Activated T-cell treated with anti-CD3 and anti-CD28 coated beads for 4 hours (primary cell): ENCODE measurements at places on chromosomes 11 and 22.
A peak's percentile ranks its signal among the peaks of the same experiment; 100 is the strongest.

- DNase-seq, result no peak
These were observed 447.5 kb upstream of the KIRREL3 start for GRCh38 chr11:127448101-127448500.

- DNase-seq, result no peak
These were observed 11.9 kb upstream of the CSF2RB start for GRCh38 chr22:36901411-36902142.

- DNase-seq, result no peak
These were observed 398.4 kb downstream of the CTTN start for GRCh38 chr11:70796648-70797227.

DNA sequence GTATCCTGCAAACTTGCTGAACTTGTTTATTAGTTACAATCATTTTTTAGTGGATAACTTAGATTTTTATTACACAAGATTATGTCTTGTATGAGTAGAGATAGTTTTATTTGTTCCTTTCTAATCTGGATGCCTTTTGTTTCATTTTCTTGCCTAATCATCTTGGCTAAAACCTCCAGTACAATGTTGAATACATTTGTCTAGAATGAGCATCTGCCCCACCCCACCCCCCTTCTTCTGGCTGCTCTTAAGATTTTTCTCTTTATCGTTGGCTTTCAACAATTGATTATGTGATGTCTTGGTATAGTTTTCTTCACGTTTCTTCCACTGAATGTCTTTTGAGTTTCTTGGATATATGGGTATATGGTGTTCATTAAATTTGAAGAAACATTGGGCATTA, 37.3 kb upstream of the TUB start:
- DNase-seq, result no peak

DNA sequence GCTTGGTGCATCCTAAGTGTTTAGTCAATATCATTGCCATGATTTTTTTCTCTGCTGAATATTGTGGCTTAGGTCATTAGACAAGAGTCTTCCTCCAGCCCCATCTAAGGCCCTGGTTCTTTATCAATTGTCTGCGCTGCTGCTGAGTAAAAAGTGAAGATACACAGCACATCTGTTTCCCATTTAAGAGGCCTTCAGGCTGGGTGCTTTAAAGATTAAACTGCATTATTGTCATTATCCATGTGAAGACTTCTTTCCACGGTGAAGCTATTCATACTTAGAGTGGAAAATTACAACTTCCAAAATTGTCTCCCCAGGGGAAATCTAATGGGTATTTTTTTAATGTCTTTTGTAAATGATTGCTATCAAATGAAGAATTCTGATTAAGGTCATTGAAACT, 719.8 kb upstream of the LRRC4C start:
- DNase-seq, result no peak

DNA sequence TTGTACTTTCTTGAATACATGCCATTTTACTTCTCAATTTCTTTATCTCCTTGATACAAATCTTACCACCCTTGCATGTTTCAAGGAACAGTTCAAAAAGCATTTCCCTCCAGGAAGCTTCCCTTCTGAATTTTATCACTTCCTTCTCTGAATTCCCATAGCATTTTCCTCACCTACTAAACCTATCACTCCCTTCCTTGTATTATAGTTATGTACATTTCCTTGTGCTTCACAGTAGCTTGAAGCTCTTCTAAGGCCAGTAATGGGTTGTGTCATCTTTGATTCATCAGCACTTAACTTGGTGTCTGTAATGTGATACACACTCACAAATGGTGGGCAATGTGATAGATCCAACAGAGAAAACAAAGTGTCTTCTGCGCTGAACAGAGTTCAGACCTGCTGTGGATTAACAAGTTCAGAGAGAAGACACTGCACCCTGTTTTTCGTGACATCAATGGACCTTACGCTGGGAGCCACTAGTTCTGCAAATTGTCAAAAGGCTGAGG, 127.5 kb downstream of the CCDC81 start:
- no peak for DNase-seq

- DNase-seq, result no peak
These were observed 928 bp downstream of the FBXO7 start for GRCh38 chr22:32475468-32476010.

- DNase-seq, result no peak
These were observed 14.7 kb upstream of the CHRNA10 start for GRCh38 chr11:3685923-3686322.

GRCh38 chr11:23012930-23013329, 152.7 kb upstream of the CCDC179 start:
- DNase-seq, result no peak

- peak; percentile 16 for DNase-seq
These were observed 8.5 kb upstream of the CHRDL2 start for GRCh38 chr11:74739546-74740270.

- DNase-seq, result no peak
These were observed 14.5 kb upstream of the OR10V1 start for GRCh38 chr11:59728154-59728553.

- DNase-seq, result no peak
These were observed 14.4 kb upstream of the SERPINH1 start for GRCh38 chr11:75547617-75548058.

- DNase-seq, result no peak
These were observed 1.5 kb downstream of the MAPK11 start for GRCh38 chr22:50268655-50269113.

- DNase-seq, result no peak
These were observed 47.3 kb upstream of the WNT7B start for GRCh38 chr22:46024136-46024840.

DNA sequence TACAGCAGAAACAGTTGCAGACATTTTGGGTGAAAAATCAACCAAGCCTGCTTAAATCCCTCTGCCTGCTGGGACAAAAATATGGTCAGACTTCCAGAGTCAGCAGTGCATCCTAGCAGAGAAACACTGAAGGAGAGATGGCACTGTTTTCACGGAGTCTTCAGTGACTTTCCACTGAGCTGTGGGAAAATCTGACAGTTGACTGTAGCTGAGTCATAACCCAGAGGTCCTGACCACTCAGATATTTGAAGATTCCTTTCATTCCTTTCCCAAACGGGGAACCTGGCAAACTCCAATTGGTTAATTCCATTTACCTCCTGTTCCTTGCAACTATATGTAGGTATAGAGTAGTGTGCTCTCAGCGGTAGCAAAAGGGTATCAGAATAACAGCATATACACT, 20.9 kb upstream of the UPB1 start:
- no peak for DNase-seq

- no peak for DNase-seq
These were observed 11.0 kb downstream of the SLC43A1 start for GRCh38 chr11:57504511-57504910.

DNA sequence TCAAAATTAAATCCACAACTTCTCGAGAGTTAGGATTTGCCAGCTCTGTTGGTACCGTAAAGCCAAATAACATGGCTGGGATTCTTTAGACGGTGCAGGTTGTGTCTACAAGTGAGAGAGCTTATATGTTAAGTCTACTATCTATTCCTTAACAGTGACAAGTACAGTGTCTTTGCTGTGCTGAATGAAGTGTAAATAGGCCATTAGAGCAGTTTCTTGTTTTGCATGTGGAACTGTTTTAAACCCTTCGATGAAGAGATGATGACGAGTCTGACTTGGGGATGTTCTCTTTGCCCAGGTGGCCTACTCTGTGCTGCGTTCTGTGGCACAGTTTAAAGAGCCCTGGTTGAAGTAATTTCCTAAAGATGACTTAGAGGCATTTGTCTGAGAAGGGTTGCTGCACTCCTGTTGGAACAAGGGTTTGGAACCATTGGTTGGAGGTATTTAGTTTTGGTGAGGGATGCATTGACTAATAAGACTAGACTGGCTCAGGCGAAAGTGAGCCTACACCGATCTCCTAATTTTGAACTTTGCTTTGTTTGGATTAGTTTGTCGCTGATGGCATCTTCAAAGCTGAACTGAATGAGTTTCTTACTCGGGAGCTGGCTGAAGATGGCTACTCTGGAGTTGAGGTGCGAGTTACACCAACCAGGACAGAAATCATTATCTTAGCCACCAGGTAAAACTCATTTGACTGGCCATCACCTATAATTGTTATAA, 988 bp downstream of the RPS3 start:
- DNase-seq, result no peak

DNA sequence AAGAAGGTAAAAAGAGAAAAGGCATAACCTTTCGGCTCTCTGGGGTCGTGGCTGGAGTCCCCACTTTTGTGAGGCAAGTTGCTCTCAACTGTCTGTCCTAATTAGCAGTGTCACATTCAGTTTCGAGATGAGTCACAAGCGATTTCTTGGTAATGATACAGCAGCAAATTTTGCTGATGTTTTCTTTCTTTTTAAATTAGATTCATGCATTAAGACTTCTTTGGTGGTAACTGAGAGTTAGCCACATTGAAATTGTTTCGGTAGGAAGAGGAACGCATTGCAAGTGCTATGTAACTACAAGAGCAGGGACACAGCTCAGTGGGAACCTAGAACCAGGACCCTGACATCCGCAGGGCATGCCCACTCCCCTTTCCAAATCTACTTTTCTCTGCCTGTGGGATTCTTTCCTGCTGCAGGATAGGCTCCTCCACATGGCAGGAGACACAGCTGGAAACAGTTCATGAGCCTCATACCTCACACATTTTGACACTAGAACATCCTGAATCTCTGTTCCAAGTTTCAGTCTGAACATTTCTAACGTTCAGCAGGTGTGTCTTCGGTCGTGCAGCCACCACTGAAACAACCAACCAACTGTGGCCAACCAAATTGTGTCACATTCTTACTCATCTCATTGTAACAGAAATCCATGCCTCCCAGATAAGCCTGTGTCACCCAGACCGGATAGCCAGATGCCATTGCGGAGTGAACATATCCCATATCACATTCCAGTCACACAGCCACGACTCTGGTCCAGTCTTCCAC, 987.6 kb downstream of the NTM start:
- DNase-seq, result no peak

DNA sequence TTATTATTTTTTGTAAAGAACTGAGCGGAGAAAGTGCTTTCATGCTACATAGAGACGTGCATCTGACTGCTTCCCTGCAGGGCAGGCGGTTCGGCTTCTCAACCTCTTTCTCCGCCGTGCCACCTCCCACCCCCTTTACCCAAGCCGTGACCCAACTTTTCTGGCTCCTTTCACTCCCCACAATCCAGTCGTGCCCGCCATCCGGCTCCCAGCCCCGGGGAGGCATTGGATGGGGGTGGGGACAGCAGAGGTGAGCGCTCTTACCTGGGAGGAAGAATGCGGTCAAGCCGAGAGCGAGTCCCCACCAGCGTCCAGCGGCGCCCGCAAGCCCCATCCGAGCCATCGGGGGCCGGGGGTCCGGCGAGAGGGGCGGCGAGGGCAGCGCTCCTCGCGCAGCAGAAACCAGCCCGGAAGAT, 781 bp downstream of the NECTIN1 start:
- DNase-seq, result no peak

- DNase-seq, result no peak
These were observed 45.8 kb downstream of the OSBPL5 start for GRCh38 chr11:3119141-3119821.

DNA sequence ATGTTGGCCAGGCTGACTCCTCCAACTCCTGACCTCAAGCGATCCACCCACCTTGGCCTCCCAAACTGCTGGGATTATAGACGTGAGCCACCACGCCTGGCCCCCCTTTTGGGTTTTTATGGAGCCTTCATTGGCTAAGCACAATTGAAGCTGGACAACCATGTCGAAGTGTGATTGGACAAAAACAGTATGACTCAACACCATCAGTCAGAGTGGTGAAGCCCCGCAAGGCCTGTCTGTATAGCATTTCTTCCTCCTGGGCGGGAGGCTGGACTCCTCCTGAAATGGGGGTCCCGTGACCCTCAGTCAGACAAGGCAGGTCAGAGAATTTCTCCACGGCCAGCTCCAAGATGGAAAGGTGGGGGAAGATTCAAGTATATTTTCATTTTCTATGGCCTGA, 3.1 kb upstream of the PARVB start:
- DNase-seq, result no peak

- DNase-seq, result no peak
These were observed 55.9 kb downstream of the PPP6R2 start for GRCh38 chr22:50398831-50399648.

DNA sequence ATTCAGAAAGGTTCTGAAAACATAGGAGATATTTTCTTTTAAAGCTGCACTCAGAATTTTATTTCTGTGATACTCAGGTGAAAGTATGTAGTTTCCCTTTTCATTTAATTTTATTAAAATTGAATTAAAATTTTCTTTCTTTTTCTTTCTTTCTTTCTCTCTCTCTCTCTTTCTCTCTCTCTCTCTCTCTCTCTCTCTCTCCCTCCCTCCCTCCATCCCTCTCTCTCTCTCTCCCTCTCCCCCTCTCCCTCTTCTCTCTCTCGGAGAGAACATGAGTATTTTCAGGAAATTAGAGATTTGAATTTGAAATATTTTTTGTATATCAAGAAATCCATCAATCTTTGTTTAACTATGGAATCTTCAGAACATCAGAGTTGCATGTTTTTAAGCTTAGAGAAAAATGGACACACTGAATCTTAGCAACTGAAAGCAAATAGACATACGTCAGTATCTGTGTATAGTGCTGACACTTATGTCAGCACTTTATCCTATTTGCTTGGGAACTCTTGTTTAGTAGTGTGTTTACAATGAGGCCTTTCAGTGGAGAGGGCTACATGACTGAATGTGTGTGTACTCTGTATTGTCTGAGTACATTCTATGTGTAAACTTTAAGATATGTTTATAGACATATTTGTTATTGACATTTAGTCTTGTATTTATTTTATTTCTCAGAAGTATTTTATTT, 44.5 kb downstream of the PDE3B start:
- no peak for DNase-seq

GRCh38 chr22:21632237-21632895, at the start of gene CCDC116:
Gene CCDC116 (plus strand): TSS chr22:21632760. CDS start chr22:21633182, 422 bp downstream.
- DNase-seq, result peak; percentile 42

GRCh38 chr11:65625628-65626342, 10.2 kb downstream of the PCNX3 start:
- DNase-seq, result no peak
